NCI-H748 treated with DMSO at 0.1 percent for 48 hours (cell line): ENCODE measurements at places on chromosomes 13 and 19.

DNA sequence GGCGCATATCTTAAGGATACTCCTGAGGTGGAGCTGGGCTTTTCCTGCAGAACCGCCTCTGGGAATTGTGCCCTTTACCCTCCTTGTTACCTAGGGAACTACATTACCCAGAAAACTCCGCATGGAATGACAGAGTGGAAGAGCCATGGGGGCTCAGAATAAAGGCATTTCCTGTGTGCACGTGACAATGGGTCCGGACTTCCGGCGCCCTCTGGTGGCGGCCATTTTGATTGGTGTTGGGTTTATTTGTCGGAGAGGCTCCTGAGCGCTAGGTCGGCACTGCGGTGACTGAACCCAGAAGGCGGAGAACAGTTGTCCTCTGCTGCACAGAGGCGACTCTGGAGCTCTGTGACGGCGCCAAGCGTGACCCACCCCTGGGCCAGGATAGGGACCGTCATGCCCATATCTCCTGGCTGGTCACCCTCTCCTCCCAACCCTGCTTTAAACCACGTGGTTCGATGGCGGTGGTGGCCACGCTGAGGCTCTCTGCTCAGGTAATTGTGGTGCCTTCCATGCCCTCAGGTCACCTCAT is at the start of gene ZNF587B:
ZNF587B (plus strand) TSS at position 229 of the 532 bp plus-strand sequence; CDS start at position 459, 230 bp downstream.
- DNase-seq, result no peak

DNA sequence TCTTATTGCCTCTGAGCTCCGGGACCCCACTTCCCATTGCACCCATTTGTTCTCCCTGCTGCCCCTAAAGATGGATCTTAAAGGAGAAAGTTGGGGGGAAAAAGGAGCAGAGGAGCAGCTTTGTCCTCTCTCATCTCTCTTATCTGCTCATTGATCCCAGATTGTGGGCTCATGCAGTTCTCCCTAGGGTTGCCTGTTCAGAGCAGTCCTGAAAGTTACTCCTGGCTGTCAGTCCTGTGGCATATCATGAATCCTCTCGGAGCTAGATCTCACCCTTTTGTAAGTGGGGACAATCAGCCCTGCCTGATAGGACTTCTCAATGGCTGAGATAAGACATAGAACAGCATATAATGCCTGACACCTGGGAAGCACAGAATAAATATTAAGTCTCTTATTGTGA is 440.3 kb downstream of the IRS2 start:
- DNase-seq, result no peak

GRCh38 chr13:80033286-80033685 is 307.6 kb downstream of the SPRY2 start:
- no peak for DNase-seq

DNA sequence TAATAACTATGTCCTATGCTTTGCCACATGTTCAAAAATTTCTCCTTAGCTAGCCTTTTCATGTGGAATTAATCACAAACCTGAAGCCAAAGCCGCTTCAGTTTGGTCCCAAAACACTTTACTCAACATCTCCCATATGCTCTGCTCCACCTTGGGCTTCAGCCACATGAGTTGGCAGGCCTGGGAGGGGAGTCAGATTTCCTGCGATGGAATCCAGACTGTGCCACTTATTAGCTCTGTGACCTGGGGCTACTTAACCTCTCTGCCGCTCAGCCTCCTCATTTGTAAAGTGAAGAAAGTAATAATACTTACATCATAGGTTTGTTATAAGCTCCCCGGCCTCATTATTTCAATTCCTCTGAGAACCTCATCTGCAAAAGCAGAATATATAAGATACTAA is 272.0 kb downstream of the LMO7 start:
- DNase-seq, result no peak

GRCh38 chr13:48618937-48619336 is 34.8 kb upstream of the CYSLTR2 start:
- no peak for DNase-seq

GRCh38 chr13:112689303-112690245 is at the start of gene ATP11A:
ATP11A (plus strand) TSS chr13:112690038; CDS start chr13:112690417, 379 bp downstream.
- DNase-seq, result peak; percentile 75

GRCh38 chr19:45528744-45529419 is 21.6 kb downstream of the VASP start:
- peak; percentile 87 for DNase-seq

DNA sequence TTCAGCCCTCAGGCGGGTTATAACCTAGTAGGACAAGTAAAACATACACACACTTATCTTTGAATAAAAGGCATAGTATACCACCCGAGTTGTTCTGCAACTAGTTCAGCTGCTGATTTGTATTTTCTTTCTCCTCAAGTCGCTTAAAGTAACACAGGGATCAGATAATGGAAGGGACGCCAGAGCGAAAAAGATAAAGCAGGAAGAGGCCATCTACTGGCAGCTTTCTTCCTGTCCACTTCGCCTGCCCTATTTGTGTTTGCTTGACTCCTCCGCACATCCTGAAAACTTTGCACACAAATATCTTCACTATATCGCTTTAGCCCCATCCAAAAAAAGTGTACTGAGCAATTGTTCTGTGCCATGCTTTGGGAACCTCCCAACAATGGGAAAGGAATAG is 238.0 kb upstream of the SOX21 start:
- DNase-seq, result no peak

- no peak for DNase-seq
Measured at GRCh38 chr13:59823486-59823885, 340.2 kb downstream of the DIAPH3 start.

GRCh38 chr19:6524311-6524710 is 6.5 kb upstream of the TNFSF9 start:
- no peak for DNase-seq

- DNase-seq, result no peak
Measured at GRCh38 chr19:47726467-47726866, 13.2 kb downstream of the EHD2 start.

GRCh38 chr19:17720440-17720839 is 1.2 kb downstream of the MAP1S start:
- DNase-seq, result no peak

DNA sequence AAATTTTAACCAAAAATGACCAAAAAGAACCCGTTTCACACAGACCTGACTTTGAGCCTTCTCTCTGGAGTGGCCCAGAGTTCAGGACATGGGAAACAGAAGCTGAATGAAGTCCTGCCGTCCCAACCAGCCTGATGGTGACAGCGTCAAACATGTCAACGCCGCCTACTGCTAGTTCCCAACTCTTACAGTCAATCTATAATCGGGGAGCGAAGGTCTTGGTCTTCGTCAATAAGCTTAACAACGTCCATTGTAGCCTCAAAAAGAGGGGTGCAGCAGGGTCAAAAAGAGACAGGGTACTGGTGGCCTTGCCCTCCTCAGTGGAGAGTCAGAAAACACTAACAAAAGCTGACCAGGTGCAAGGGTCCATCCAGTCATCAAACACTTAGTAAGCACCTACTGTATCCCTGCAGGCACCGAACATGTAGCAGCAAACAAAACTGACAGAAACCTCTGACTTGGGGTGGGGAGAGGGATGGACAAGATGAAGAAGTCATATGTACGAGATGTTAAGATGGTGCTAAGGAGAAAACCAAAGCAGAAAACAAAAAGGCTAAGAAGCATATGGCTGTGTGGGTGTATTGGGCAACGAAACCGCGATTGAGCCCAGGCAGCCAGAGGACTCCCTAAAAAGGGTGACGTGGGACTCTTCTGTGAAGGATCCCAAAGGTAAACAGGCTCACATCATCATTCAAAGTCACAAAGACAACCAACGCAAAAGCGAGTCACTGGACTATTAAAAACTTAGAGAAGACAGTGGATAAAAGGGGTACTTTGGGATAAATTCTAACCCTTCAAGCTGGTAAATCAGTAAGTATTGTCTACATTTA is 12.0 kb downstream of the MLLT1 start:
- no peak for DNase-seq

GRCh38 chr19:2242092-2242537 is 5.5 kb downstream of the SF3A2 start:
- no peak for DNase-seq

DNA sequence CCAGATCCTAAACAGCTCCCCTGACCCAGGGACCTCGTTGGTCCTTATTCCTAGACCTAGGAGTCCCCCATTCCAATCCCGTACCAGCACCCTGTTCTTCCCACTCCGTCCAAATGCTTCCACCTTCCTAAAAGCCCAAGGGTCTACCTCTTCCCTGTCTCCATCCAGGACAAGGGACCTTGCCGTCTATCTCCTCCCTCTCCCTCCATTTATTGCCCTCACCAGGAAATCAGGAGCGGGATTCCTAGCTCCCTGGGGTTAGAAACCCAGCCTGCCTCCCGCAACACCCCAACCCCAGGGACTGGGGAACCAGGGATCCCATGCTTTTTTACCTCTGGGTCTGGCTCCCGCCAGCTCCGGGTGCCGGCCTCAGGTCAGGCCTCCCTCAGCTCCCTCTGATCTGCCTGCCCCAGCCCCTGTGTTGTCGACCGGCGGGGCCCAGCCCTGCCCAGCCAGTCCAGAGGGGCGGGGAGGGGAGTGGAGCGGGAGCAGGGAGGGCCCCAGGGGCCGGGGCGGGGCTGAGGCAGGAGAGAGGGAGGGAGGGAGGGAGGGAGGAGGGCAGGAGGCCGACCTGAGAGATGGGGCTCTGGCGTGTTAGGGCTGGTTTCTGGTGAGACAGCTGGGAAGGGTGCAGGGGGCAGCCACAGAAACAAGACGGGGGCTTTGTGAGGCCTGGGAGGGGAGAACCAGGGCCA is at the start of gene B3GNT8:
B3GNT8 (minus strand) TSS at position 423 of the 695 bp plus-strand sequence. CDS start 596 bp downstream, outside the sequence.
- peak; percentile 18 for DNase-seq

DNA sequence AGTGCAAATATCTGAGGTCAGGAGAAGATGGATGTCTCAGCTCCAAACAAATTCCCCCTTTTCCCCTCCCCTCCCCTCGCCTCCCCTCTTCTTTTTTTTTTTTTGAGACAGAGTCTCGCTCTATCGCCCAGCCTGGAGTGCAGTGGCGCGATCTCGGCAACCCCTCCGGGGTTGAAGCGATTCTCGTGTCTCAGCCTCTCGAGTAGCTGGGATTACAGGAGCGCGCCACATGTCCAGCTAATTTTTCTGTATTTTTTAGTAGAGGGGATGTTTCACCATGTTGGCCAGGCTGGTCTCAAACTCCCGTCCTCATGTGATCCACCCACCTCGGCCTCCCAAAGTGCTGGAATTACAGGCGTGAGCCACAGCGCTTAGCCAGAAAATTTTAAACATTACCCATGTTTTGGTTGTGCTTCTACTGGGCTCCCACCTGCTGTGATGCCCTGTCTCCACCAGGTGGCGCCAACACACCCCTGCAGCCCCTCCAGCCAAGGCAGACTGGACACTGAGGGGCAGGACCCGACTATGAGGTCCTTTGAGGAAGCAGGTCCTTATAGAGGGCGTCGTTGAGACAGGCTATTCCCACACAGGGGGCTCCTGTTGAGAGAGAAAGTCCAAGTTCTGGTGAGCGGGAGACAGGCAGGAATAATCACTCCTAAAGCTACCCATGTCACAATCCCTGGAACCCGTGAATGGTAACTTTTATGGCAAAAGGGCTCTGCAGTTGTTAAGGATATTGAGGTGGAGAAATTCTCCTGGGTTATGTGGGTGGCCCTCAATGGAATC is 6.3 kb downstream of the ERICH4 start:
- peak; percentile 71 for DNase-seq

GRCh38 chr19:4575267-4576015 is 16.0 kb upstream of the SEMA6B start:
- no peak for DNase-seq

GRCh38 chr19:47603706-47604565 is 5.0 kb upstream of the BICRA start:
- no peak for DNase-seq

- DNase-seq, result no peak
Measured at GRCh38 chr19:35669974-35670373, 3.7 kb downstream of the UPK1A start.

DNA sequence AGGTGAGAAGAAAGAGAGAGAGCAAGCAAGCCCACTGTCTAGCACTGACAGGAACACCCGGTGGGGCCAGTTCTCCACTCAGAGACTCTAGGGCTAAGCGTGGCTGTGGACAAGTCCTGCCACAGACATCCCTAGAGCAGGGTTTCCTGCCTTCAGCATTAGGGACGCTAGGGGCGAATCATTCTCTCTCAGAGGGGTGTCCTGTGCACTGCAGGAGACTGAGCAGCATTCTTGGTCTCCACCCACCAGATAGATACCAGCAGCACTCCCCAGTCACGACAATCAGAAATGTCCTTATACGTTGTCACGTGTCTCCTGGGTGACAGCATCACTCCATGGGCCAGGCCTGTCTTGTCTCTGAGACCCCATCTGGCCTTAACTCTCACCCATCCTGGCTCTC is 1.5 kb downstream of the OR10H1 start:
- DNase-seq, result no peak

GRCh38 chr13:51801631-51802099 is 2.3 kb downstream of the DHRS12 start:
- DNase-seq, result no peak

DNA sequence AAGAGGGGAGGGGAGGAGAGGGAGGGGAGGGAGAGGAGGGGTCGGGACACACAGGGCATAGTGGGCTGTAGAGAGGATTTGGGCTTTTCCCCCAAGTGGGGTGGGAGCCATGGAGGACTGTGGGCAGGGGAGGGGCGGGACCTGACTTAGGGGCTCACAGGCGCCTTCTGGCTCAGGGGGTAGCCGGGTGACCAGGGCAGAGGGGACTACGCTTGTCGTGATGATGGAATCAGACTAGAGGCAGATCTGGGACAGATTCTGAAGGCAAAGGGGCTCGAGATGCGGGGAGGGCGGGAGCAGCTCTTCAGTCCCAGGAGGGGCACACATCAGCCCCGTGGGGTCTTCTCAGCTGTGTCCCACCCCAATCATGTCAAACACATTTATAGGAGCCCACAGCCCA is 13.5 kb downstream of the NDUFA11 start:
- DNase-seq, result no peak

GRCh38 chr13:28434926-28435325 is 60.0 kb downstream of the FLT1 start:
- DNase-seq, result no peak

DNA sequence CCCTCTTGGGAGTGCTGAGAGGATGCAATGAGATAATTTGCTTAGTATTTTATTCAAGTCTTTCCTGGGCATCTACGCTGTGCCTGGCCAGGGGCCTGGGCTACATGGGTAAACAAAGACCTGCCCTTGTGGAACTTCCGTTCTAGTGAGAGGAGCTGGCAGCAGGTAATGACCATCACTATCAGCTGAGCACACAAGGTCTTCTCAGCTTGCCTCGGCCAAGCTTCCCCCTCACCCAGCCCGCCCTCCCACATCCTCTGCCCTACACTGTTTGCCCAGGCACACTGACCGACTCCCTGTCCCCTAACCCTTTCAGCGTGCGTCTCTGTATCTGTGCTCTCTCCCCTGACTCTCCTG is 8.6 kb upstream of the FKRP start:
- no peak for DNase-seq

GRCh38 chr13:32905063-32905863 is 111.0 kb upstream of the KL start:
- no peak for DNase-seq

- DNase-seq, result no peak
Measured at GRCh38 chr13:23352161-23352560, 81.3 kb downstream of the SACS start.

- DNase-seq, result no peak
Measured at GRCh38 chr19:44757057-44757734, 8.7 kb downstream of the BCL3 start.

- peak; percentile 7 for DNase-seq
Measured at GRCh38 chr13:35857769-35858168, 273.4 kb downstream of the DCLK1 start.
